ENCODE measurements at places on chromosomes 2 and 18. TPM values are rescaled to one million over a fixed set of nuclear protein-coding genes. Genes with fewer than 3 reads are reported as not detected.

Gene ADGRF3
- not detected for total RNA-seq

Gene CAPN14
- 2.2 TPM for total RNA-seq

Gene CRYGD
- total RNA-seq = not detected

Gene REEP1
- 0.24 TPM for total RNA-seq

Gene LIMS3
- total RNA-seq = 2.1 TPM

Gene FHOD3
- 14.7 TPM for total RNA-seq

Gene HOXD8
- 1.7 TPM for total RNA-seq

Gene RIF1
- 37.6 TPM for total RNA-seq

Gene INSIG2
- 21.7 TPM for total RNA-seq

Gene TUBA4B
- total RNA-seq = not detected

Gene IL1R1
- total RNA-seq = 4.8 TPM

Gene PLGLB2
- total RNA-seq = 0.24 TPM

Gene STK17B
- 74.0 TPM for total RNA-seq

Gene TMEM182
- total RNA-seq = 3.6 TPM

Gene PARD6G
- 20.2 TPM for total RNA-seq

Gene TMEM169
- total RNA-seq = 0.72 TPM

Gene HOXD3
- not detected for total RNA-seq

Gene AQP12A
- not detected for total RNA-seq

Gene SERPINB13
- 9.2 TPM for total RNA-seq

Gene GALNT14
- 12.8 TPM for total RNA-seq

Gene GALNT13
- 0.85 TPM for total RNA-seq

Gene IGFBP5
- 3.4 TPM for total RNA-seq

Gene SLC5A7
- total RNA-seq = not detected

Gene SFTPB
- total RNA-seq = not detected

Gene C1QL2
- not detected for total RNA-seq

Gene FBXO11
- total RNA-seq = 41.1 TPM

Gene SH3RF3
- total RNA-seq = under 0.01 TPM

Gene ADRA2B
- not detected for total RNA-seq

Gene ACMSD
- 1.7 TPM for total RNA-seq

Gene UCN
- 0.85 TPM for total RNA-seq

Gene SLC19A3
- total RNA-seq = not detected

Gene C2orf69
- total RNA-seq = 10.0 TPM

Gene NPPC
- total RNA-seq = not detected

Gene ARHGAP25
- total RNA-seq = 0.43 TPM

Gene C2orf72
- total RNA-seq = 0.24 TPM

Gene CCDC85A
- total RNA-seq = not detected

Gene KCNG2
- not detected for total RNA-seq

Gene RUFY4
- total RNA-seq = not detected

Gene VWC2L
- not detected for total RNA-seq

Gene KRTCAP3
- 28.6 TPM for total RNA-seq

Gene CREG2
- 1.7 TPM for total RNA-seq

Gene ABHD1
- not detected for total RNA-seq

Gene SPATA3
- total RNA-seq = not detected

Data from tracheal epithelial cell (primary cell).